ENCODE measurements at places on chromosomes 13 and 19.
A peak's percentile ranks its signal among the peaks of the same experiment; 100 is the strongest.

GRCh38 chr13:110179116-110179856, 127.7 kb downstream of the COL4A1 start:
- DNase-seq = no peak

- no peak for DNase-seq
Observed at GRCh38 chr13:109274188-109274821, 512.1 kb downstream of the IRS2 start.

DNA sequence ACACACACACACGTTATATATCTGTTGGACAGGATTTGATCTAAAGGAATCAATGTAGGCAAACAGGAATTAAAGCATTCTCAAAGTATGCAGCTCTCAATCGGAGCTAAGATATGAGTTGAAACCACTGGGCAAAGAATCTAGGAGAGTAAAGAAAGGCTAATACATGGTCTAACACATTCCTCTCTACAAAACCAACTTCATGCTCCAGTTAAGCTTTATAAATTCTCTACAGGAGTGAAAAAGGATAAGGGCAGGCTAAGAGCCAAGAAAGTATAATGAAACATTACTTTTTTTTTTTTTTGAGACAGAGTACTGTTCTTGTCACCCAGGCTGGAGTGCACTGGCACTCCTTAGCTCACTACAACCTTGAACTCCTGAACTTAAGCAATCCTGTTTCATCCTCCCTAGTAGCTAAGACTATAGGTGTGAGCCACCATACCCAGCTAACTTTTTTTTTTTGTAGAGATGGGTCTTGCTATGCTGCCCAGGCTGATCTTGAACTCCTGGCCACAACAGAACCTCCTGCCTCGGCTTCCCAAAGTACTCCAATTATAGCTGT, 10.6 kb downstream of the FBXL3 start:
- DNase-seq = no peak

- DNase-seq = no peak
Observed at GRCh38 chr19:35727053-35727955, 9.5 kb downstream of the KMT2B start.

DNA sequence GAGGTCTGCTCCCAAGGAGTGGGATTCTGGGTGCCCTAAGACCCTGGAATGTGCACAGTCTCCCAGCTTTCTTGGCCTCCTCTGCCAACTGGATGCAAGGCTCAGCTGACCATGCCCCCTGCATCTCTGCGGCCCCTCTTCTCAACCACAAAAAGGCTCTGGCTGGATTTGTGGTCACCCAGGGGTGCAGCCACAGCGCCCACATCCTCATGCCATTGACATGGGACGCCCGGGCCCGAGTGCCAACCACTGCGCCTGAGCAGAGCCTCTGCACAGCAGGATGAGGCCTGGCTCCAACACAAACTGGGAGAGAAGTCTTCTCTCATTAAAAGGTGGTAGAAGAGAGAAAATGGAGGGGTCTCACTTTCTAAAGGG, 103.5 kb downstream of the FOXO1 start:
- no peak for DNase-seq

GRCh38 chr13:19955873-19956559, 2.5 kb upstream of the ZMYM2 start:
- DNase-seq = no peak

DNA sequence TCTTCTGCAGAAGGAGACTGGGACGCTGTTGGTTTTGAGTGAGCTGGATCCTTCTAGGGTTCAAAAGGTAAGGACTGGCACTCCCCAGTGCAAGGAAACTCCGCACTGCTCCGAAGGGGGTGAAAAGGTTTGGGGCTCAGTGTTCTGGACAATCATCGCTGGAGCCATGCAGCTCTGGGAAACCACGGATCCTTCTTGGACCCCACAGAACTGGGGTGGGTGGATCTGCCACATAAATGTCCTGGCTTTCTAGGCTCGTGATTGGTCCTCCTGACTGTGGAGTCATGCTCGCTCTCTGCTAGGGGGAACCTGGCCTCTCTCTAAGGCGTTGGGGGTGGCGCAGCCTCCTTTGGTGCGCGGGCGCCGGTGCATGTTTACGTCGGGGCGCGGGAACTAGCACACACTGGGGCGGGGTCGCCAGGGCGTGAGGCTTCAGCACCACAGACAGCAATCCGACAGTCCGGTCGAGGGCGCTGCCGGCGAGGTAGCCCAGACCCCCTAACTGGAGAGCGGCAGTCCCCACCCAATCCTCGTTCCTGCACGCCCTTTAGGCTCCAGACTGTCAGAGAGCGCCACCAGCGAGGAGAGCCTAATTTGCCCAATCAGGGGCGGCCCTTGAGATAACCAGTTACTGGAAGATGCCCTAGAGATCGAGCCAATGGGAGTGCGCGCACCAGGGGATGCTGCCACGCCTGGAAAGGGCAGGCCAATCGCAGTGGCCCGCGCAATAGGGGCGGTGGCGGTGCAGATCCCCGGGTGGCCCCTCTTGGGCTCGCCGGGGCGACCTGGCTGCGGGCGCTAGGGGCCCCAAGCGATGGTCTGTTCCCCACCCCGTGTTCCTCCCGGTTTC, 913 bp upstream of the ELAVL3 start:
- peak; percentile 82 for DNase-seq

- DNase-seq = no peak
Observed at GRCh38 chr13:50285283-50285682, 270.0 kb downstream of the KCNRG start.

GRCh38 chr13:112252804-112253590, 123.2 kb upstream of the SPACA7 start:
- no peak for DNase-seq

DNA sequence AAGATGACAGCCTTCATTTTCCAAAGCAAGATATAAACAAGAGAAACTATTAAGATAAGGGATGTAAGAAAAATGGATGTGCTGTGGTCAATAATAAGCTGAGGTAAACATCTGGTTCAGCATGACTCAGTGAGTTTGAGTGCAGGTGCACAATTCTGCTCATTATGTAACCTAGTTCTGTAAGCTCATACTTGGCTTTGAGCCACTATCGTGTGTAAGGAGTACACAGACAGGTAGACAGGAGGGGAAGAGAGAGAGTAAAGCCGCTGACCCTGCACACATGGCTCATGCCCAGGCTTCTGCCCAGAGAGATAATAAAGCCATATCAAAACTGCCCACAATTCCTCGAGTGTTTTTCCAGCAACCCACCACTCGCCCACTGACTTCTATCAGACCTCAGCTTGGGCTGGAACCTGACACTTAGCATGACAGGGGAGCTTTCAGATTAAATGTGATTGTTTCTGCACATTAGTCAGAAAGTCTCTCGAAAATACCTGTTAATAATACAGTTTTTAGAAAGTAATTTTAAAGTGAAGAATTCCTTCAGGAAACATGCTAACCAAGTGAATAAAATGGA, 51.7 kb downstream of the ZNF91 start:
- DNase-seq = no peak

GRCh38 chr13:99371956-99372355, 64.8 kb upstream of the GPR183 start:
- no peak for DNase-seq

GRCh38 chr19:41297628-41298347, 12.2 kb upstream of the CCDC97 start:
- no peak for DNase-seq

DNA sequence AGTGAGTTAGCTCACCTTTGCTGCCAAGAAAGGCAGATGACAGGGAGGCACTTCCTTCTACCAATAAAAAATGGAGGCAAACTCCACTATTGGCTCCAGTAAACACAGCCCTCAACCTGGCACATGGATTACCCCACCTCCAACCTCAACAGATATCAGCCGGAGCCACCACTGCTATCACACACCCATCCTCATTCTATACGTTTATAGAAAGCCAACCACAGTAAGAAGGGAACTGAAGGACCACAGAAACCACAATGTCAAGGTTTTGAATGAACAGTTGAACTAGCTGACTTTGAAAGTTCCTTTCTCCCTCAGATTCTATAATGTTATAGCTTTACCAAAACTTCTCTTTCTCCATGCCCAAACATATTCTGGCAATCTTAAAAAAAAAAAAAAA, 526.2 kb downstream of the UQCRFS1 start:
- DNase-seq = no peak

DNA sequence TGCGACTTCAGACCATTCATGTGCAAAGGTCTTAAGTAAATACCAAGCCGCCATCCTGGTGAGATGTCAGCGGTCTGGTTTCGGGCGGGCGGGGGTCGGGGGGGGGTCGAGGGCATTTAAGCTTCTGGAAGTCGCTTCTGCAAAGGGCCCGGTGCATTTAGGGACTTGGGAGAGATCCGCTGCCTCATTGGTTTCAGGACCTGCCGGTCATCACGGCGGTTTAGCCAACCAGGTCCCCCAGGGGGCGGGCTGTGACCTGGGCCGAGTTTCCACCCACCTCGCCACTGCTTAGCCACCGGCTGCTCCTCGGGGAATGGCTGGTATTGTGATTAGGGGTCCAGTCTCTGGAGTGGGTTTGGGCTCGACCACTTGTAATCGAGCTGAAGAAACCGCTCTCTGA, 7.8 kb downstream of the ANKLE1 start:
- DNase-seq = peak; percentile 84

GRCh38 chr13:85411591-85411990, 387.6 kb downstream of the SLITRK6 start:
- DNase-seq = no peak

DNA sequence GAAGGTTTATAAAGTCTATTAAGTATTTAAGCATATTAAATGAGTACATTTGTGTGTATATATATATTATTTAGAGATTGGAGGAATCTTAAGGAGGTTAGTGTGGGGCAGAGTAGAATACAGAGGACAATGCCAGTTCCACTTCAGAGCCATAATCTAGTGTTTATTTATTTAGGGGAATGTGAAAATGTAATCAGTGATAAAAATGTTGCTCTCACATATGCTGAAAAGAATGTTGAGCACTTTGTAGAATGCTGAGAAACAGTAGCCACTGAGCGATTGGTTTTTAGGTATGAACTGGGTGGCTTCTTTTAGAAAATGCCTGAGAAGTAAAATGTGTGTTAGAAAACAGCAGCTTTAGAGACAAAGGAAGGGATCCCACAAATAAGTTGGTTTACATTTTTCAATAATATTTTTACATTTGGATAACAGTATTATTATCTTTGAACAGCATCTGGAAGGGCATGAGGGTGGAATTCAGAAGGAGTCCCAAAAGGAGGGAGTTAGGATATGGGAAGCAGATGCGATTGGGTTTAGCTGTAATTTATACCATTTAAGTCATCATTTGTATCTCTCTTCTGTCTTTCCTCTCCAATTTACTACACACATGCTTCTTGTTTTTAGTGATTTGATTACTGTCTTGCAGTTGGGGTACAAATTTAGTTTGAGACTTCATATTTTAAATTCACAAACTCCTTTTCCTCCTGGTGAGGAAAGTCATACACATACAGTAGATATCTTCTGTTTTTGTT, 68.6 kb downstream of the NDFIP2 start:
- no peak for DNase-seq

DNA sequence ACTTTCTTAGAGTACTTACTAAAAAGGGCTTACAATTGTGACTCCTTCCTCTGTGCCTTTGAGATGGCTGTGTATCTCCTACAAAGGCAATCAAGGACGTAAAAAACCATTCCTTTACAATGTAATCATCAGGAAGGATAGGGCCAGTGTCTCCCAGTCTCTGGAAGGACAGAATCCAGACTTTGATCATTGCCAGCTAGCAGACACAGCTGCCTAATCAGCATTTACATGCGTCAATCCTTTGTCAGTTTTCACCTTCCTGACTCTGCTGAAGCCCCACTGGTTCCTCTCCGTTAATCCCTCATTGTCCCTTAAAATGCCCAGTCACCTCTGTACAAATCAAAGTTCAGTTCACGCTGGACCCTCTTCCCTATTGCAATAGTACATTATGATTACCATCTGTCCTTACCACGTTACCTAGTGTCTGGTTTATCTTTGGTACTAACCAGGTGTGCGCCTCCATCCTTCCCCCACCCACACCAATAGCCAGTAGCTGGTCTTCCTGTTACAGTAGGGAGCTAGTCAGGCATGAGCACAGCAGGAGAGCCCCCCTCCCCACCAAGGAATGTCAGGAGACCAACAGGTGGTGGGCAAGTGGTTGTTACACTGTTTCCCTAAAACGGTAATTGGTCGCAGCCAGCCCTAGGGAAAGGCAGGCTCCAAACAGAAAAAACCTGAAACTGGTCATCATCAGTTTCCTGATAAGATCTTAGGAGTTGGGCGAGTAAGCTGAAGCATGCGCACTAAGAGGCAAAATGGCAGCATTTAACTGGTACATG, 49.7 kb downstream of the TGDS start:
- no peak for DNase-seq

GRCh38 chr13:42832341-42833096, 51.1 kb downstream of the FAM216B start:
- no peak for DNase-seq

GRCh38 chr13:101552786-101553185, 100.3 kb downstream of the ITGBL1 start:
- no peak for DNase-seq

DNA sequence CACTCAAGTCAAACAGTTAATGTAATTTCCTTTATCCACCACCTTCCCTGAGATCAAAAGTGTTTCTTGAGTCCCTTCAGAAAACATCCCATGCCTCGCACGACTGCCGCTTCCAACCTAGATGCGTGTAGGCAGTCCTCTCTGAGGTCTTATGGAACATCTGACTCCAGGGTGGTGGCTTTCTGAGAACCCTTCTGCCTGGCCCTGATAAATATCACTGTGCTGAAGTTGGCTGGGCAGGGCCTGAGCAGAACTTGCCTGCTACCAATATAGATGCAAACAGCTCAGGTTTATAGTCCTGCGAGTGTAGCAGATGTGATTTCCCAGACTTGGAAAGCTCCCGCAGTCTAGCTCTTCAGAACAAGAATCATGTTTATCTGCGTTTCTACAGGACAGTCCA, 61.1 kb upstream of the GPR12 start:
- no peak for DNase-seq

DNA sequence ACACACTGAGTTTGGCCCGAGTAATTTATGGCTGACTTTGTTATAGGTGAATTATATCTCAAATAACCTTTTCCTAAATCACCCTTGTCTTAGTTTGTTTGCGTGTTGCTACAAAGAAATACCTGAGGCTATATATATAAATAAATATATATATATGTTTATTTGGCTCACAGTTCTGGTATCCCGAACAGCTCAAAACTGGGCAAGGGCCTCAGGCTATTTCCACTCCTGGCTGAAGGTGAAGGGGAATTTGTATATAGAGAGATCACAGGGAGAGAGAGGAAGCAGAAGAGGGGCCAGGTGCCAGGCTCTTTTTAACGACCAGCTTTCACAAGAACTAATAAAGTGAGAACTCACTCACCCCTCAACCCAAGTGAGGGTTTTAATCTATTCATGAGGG, 159.9 kb upstream of the STARD13 start:
- DNase-seq = no peak

- no peak for DNase-seq
Observed at GRCh38 chr13:69595181-69595580, 512.4 kb upstream of the ATXN8OS start.

- DNase-seq = peak; percentile 99
Observed at GRCh38 chr19:29844891-29845573, 33.2 kb downstream of the CCNE1 start.

GRCh38 chr13:40148101-40148500, 492.6 kb downstream of the COG6 start:
- no peak for DNase-seq

GRCh38 chr13:62309904-62310303, 894.3 kb upstream of the PCDH20 start:
- no peak for DNase-seq

GRCh38 chr19:18417250-18418028, 1.8 kb upstream of the SSBP4 start:
- DNase-seq = peak; percentile 78

GRCh38 chr13:102968572-102969228, 97.5 kb downstream of the SLC10A2 start:
- DNase-seq = no peak

All from nephron progenitor cell (in vitro differentiated cells).